Caki2 (cell line): ENCODE measurements at places on chromosomes 4 and X.

GRCh38 chr4:158538911-158539310 is 17.2 kb downstream of the RXFP1 start:
- no peak for DNase-seq

- no peak for DNase-seq
Measured at GRCh38 chr4:71677568-71677967, 106.3 kb downstream of the GC start.

DNA sequence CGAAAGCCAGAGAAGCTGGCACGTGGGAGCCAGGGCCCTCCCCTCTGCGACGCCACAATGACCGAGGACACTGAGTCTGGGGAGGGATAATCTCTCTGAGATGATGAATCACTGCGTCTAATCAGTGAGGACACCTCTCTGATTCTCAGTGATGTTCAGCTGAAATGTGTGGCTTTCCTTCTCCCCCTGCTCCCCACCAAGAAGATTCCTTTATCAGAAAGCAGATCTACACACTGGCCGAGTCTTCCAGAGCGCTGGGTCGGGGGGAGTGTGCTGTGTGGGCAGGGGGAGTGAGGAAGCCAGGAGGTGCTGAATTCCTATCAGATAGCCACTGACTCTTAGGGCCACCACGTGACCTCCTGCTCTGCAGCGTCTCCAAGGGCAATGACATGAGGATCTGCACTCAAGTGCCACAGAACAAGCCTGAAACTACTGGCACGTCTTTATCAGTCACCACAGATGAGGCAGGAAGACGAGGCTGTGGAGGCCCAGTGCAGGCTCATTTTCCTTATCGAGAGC is 89.2 kb downstream of the GATB start:
- DNase-seq = no peak

DNA sequence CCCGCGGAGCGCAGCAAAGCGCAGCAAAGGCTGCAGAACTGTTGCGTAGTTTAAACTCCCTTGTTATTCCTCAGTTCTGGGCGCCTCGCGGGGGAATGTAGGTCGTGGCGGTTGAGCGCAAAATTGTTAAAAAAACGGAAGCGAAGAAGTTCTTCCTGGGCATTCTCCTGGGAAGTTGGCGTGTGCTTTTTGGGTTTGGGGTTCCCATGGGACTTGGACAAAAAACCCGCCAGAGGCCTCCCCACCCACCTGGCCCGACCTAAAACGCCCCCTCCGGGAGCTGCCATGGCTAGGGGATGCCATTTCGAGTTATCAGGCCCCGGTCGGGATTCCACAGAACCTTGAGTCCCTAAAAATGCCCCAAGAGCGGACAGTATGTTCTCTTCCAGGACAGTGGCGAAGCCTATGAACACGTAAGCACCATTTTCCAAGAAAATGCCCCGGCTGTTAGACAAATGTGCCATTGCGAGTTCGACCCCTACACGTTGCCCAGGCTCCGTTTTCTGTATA is 8.9 kb downstream of the ZIC3 start:
- DNase-seq = no peak

- peak; percentile 93 for DNase-seq
Measured at GRCh38 chr4:184474263-184475095, at the start of gene IRF2. Gene IRF2 (minus strand): TSS chr4:184474550. CDS start chr4:184429064, 45,486 bp downstream.
